ENCODE measurements at places on chromosomes 1 and 21. TPM values are rescaled to one million over a fixed set of nuclear protein-coding genes. Genes with fewer than 3 reads are reported as not detected.

- DNase-seq: peak; percentile 43
Measured at GRCh38 chr1:99527078-99527477, 118.8 kb upstream of the PALMD start.

DNA sequence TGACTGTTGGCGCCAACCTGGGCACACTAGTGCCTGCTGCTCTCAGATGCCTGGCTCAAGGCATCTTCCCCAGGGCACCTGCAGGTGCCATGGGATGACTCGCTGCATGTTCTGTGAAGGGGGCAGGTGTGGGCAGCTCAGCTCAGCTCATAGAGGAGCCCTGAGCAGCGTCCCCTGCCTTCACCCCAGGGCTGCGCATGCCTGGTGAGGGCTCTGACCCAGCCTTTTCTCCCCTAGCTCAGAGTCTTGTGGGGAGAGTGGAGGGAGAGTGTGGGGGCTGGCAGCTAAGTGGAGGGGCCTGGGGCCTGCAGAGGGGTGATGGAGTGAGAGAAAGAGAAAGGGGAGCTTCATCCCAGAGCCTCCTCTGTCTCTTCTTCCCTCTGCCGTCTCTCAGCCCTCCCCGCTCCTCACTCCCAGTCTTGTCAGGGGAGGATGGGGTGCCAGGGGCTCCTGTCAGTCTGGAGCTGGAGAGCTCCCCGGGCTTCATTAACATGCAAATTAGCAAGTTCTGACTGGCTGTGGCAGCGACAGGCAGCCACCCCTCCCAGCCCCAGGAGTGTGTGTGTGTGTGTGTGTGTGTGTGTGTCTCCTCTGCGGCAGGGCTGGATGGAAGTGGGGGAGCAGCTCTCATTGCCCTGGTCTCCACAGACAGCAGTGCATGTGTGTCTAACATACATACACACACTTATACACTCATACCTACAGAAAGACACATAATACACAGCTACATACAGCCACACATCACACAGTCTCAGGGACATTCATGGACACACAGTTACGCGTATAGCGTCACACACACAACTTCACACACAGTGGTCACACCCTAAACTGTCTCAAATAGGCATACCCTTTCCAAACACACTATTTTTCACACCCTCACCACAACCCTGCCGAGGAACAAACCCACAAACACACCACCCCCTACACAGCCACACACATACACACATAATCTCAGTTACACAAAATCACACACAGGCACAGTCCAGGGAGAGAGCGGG lies 34.0 kb downstream of the FOXO6 start:
- DNase-seq: no peak

- peak; percentile 92 for DNase-seq
Measured at GRCh38 chr1:113978863-113979702, at the start of gene OLFML3. Gene OLFML3 (plus strand): TSS chr1:113979474. CDS start chr1:113979517, 43 bp downstream.

DNA sequence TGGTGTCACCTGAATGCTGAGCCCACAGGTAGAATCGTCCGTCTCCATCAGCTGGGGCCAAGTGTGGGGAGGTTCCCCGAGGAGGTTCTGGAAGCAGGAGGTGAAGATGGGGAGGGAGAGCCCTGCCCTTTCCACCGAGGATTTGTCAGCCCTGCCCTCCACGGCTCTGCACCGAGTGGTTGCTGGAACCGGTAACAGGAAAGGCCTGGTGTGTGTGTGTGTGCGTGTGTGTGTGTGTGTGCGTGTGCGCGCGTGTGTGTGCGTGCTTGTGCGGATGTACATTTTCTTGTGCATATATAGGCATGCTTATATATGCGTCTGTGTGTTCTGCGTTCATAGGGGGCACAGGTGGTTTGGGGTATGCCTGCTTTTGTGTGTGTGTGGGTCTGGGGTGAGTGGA lies 3.5 kb downstream of the NBL1 start:
- no peak for DNase-seq

GRCh38 chr1:29236712-29237128 lies 398 bp downstream of the PTPRU start:
- no peak for DNase-seq

The C1QC gene
- not detected for total RNA-seq

GRCh38 chr21:45551783-45552695 lies 9.8 kb upstream of the SLC19A1 start:
- no peak for DNase-seq

The SIM2 gene
- total RNA-seq: 9.1 TPM

The CA14 gene
- not detected for total RNA-seq

GRCh38 chr1:37176269-37176668 lies 142.0 kb upstream of the GRIK3 start:
- no peak for DNase-seq

DNA sequence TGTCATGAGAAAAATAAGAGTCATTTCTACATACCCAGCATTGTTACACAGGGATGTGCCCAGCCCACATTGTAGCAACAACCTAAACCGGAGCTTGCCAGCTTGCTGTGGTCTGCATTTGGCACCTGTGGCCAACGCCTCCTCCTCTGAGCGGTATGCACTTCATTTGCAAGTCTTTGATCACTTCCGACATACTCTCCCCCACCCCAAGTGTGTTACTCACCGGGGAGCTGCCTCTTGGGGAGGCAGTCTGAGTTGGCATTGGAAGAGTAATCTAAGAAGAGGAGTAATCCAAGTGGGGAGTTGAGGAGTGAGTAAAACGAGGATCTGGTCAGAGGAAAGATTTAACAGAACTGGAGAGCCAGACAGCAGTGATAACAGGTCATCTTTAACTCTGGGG lies 3.8 kb downstream of the BCL9 start:
- peak; percentile 80 for DNase-seq

- peak; percentile 61 for DNase-seq
Measured at GRCh38 chr1:41239988-41240610, 2.0 kb downstream of the SCMH1 start.

The KRTAP19-1 gene
- not detected for total RNA-seq

- no peak for DNase-seq
Measured at GRCh38 chr1:58059789-58060188, 486.7 kb downstream of the OMA1 start.

The OR2T2 gene
- not detected for total RNA-seq

DNA sequence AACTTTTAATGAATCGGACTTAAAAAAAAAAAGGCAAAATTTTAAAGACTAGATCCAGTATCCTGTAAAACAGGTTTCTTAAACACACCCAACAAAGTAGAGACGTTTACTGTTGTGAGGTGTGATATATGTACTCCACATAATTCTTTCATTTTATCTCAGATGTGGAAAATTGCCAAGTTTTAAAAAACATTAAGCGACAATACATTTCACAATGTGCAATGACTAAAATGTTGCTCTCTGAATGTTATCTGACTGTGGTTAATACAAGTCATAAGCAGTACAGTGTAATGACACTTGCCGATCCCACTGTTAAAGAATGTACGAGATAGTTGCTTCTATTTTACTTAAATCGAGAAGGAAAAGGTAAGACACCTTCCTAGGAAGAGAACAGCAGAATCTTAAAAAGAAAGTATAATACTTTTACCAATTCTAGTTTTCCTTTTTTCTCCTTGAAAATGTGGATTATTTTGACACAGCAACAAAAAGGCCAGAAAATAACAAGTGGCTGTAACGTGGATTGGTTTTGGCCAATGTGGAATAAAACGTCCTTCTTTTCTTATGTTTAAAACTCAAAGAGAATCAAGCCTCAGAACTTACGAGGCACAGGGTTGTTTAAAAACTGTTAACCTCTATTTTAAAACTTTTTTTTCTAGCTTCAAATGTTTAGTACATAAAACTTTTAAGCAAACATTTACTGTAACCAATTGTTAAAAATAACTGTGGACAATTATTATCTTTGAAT lies 51.4 kb downstream of the TP53BP2 start:
- no peak for DNase-seq

DNA sequence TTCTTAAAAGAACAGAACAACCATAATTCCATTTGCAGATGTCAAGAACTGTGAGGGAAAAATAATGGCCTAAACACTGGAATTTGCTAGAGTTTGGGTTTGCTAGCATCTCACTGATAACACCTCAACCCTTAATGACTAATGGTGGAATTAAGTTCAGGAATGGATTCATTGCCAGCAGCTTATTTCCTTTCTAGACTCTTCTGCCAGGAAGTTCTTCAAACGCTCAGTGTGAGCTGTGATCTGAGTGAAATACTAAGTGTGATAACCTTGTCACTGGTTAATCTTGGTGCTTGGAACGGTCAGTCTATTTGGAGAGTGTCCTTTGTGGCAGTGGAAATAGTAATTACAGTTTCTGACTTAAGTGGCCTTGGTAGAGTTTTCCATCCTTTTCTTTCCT lies 21.6 kb upstream of the PLEKHM2 start:
- DNase-seq: no peak

The JAM2 gene
- total RNA-seq: 5.6 TPM

The CADM3 gene
- total RNA-seq: 1.0 TPM

GRCh38 chr1:119472080-119472818 lies 34.8 kb upstream of the HSD3B1 start:
- no peak for DNase-seq

The POLR3GL gene
- total RNA-seq: 27.8 TPM

The DNASE2B gene
- total RNA-seq: not detected

GRCh38 chr1:41709331-41709730 lies 209.4 kb downstream of the HIVEP3 start:
- no peak for DNase-seq

DNA sequence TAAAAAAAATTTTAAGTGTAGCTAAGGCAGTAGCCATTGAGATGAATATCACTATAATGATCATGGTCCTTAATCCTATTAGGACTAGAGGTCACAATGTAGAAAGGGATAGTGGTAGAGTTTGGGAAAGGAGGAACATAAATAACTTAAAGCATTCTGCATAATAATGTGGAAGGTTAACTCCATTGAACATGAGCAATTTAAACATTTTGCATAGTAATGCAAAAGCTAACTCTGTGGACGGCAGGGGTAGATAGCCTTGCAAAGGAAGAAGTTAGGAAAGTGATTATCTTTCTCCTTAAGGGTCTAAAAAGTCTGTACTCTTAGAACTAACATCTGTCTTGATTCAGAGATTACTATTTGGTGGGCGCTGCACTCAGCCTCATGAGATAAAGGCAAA lies 39.0 kb upstream of the DENND1B start:
- no peak for DNase-seq

The OPTC gene
- total RNA-seq: not detected

DNA sequence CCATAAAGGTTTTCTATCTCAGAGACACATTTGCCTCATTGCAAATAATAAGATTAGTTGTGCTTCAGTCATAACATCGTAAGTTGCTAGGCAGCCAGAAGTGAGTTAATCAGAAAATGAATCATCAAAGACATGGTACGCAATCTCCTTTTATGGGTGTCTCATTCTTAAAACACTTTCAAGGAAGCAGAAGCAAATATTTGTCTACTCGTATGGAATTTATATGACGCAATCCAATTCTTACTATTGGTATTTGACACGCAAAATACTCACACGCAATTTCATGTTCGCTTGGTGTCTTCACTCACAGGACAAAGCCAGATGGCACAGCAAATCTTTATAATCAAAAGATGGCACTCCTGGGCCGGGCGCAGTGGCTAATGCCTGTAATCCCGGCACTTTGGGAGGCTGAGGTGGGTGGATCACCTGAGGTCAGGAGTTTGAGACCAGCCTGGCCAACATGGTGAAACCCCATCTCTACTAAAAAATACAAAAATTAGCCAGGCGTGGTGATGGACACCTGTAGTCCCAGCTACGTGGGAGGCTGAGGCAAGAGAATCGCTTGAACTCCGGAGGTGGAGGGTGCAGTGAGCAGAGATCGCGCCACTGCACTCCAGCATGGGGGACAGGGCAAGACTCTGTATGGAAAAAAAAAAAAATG lies 56.4 kb downstream of the HLCS start:
- peak; percentile 96 for DNase-seq

DNA sequence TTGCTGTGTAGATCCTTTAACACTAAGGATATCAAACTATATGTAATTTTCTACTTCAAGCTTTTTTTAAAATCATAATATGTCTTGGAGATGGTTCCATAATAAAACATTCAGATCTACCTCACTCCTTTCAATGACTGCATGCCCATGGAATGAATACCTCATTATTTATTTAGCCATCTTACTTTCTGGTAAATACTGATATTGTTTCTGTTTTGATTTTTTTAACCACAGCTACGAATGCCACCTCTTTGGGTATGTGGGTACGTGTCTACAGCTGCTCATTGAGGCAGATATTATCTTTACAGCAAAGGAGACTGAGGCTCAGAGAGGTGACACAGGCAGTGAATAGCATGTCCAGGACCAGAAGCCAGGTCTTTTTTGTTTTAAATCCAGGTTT lies 215.7 kb downstream of the ST6GALNAC3 start:
- DNase-seq: no peak

GRCh38 chr1:71041806-71042205 lies 5.8 kb downstream of the PTGER3 start:
- no peak for DNase-seq

Data from LHCN-M2 (cell line).